ENCODE measurements at places on chromosomes 5 and 9.

GRCh38 chr9:2745560-2746380, 28.5 kb downstream of the KCNV2 start:
- no peak overlapping the region for H3K27ac ChIP-seq
- no peak for DNase-seq
- H3K27me3 ChIP-seq: no peaks in the 10 kb centered on the region
- no peak overlapping the region for H3K4me3 ChIP-seq
- no peaks in the 10 kb centered on the region for H3K36me3 ChIP-seq

DNA sequence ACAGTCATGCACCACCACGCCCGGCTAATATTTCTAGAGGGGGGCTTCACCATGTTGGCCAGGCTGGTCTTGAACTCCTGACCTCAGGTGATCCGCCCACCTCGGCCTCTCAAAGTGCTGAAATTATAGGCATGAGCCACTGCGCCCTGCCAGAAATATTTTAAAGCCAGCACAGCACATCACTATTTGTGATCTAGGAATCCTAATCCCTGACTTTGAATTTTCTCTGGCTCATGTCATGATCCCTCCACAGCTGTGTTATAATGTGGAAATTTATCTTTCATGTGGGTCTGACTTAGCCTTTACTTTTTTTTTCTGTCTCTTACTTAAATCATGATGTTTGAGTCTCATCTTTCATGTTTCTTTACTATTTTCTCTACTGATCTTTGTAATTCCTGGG, 18.7 kb upstream of the ITGA1 start:
- H3K27me3 ChIP-seq: no peaks in the 10 kb centered on the region
- H3K4me3 ChIP-seq: no peak overlapping the region
- H3K27ac ChIP-seq: no peak overlapping the region
- H3K36me3 ChIP-seq: no peaks in the 10 kb centered on the region
- H3K4me1 ChIP-seq: no peaks in the 10 kb centered on the region
- no peak for DNase-seq

GRCh38 chr9:100600521-100601079, 22.7 kb downstream of the CAVIN4 start:
- H3K36me3 ChIP-seq: no peaks in the 10 kb centered on the region
- H3K27me3 ChIP-seq: no peaks in the 10 kb centered on the region
- DNase-seq: no peak
- no peak overlapping the region for H3K4me3 ChIP-seq
- no peak overlapping the region for H3K27ac ChIP-seq

DNA sequence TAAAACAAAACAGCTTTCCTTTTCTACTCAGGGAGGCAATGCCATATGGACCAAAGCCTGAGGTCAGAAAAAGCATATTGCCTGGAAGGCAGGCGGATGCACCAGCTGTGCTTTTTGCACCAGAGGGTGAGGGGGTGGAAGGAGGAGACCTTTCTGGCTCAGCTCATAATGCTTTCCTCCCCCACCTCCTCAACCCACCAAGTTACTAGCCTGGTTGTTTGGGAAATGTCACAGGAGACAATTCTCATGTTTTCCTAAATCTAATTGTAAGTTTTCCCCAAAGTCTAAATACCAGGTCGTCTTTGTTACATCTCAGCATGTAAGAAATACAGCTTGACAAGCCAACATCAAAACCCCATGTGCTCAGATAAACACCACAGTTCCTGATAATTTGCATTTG, 72.6 kb upstream of the DMRTA1 start:
- no peak overlapping the region for H3K4me3 ChIP-seq
- no peaks in the 10 kb centered on the region for H3K36me3 ChIP-seq
- no peaks in the 10 kb centered on the region for H3K27me3 ChIP-seq
- H3K4me1 ChIP-seq: peaks cover 2% of the 10 kb centered on the region

- no peak overlapping the region for H3K27ac ChIP-seq
- no peaks in the 10 kb centered on the region for H3K36me3 ChIP-seq
- DNase-seq: peak; percentile 11
- H3K27me3 ChIP-seq: no peaks in the 10 kb centered on the region
- no peaks in the 10 kb centered on the region for H3K4me1 ChIP-seq
- no peak overlapping the region for H3K4me3 ChIP-seq
Observed at GRCh38 chr5:168609806-168610482, 30.8 kb upstream of the PANK3 start.

DNA sequence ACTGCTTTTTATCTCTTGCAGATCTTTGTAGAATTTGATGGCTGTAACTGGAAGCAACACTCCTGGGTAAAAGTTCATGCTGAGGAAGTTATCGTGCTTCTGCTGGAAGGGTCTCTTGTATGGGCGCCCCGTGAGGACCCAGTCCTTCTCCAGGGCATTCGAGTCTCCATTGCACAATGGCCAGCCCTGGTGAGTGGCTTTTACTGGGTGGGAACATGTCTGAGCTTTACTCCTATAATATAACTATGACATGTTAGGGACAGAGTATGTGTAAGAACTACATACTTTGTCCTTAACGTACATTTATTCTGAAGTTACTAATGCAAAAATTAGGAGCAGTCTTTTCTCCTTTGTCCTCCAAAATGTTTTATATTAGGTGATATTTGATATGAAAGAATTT, 20.2 kb downstream of the KDM3B start:
- no peak overlapping the region for H3K4me3 ChIP-seq
- no peak for DNase-seq
- no peaks in the 10 kb centered on the region for H3K27me3 ChIP-seq
- no peaks in the 10 kb centered on the region for H3K4me1 ChIP-seq
- no peak overlapping the region for H3K27ac ChIP-seq

DNA sequence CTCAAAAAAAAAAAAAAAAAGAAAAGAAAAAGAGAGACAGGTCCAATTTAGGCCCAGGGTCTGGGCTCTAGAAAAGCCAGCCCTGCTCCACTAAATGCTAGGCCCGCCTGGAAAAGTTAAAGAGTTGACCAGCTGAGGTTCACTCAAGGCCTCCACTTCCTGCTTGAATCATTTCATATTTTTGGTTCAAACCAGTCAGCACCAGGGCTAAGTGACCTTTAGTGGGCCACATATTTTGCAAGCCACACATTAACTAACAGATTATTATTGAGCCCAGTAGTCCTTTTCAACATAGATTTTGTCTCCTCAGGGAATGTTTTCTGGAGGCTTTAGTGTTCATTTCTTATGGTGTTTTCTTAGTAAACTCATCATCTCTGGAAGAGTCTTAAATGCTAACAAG, 156.6 kb downstream of the TLR4 start:
- no peaks in the 10 kb centered on the region for H3K4me1 ChIP-seq
- no peak overlapping the region for H3K4me3 ChIP-seq
- DNase-seq: no peak
- H3K27me3 ChIP-seq: peaks cover under 1% of the 10 kb centered on the region

GRCh38 chr9:107276966-107277710, 5.9 kb upstream of the RAD23B start:
- H3K36me3 ChIP-seq: no peaks in the 10 kb centered on the region
- no peaks in the 10 kb centered on the region for H3K27me3 ChIP-seq
- DNase-seq: no peak
- no peak overlapping the region for H3K4me3 ChIP-seq
- peaks cover 4% of the 10 kb centered on the region for H3K4me1 ChIP-seq

DNA sequence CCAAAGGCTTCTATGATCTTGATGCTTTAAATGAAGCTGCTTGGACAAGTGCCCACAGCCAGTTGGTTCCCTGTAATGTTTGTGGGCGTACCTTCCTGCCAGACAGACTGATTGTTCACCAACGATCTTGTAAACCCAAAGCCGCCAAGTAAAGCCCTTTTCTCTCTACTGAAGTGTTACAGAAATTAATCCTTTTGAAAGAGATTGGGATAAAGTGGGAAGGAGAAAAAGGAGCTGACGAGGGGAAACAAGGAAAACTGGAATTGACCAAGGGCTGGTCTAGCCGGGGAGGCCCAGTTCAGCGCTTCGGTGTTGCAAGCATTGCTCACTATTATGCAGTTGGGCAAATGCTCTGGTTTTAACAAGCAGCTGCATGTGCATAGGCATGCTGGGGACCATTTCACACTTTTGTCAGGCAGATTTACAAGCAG, 53.2 kb downstream of the ZNF474 start:
- no peak overlapping the region for H3K4me3 ChIP-seq
- peak; percentile 62 for DNase-seq
- H3K4me1 ChIP-seq: peaks cover 4% of the 10 kb centered on the region
- no peaks in the 10 kb centered on the region for H3K36me3 ChIP-seq
- no peaks in the 10 kb centered on the region for H3K27me3 ChIP-seq

- H3K4me3 ChIP-seq: no peak overlapping the region
- H3K27me3 ChIP-seq: no peaks in the 10 kb centered on the region
- H3K4me1 ChIP-seq: no peaks in the 10 kb centered on the region
- no peak for DNase-seq
Observed at GRCh38 chr5:124892185-124892848, 145.9 kb upstream of the ZNF608 start.

DNA sequence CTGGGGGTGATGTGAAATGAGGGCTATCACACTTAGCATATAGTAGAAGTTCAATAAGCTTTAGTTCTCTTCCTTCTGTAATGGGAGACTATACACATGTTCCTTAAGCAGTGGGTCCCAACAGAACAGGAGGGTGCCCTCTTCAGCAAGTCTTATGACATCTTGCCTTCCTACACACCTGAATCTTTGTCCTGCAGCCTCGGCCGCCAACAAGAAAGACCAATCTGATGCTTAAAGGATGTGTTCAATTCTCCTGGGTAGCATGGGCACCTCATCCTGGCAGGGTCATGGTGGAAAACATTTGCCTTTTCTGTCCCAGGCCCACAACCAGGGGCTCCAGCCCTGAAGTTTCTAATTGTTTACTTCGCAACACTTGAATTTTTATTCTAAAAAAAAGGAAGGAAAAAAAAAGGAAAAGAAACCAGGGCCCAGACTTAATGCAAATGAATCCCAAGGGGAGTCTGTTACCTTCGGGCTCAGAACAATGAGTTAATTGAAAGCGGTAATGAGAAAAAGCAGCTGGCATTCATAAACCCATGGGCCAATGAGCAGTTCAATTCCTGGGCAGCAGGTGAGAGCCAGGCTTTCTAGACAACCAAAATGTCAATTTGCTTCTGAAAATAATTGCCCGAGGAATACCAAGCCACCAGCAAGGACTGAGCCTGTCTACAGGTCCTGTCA, 26.2 kb upstream of the SMAD5 start:
- H3K4me1 ChIP-seq: peaks cover 2% of the 10 kb centered on the region
- no peaks in the 10 kb centered on the region for H3K27me3 ChIP-seq

DNA sequence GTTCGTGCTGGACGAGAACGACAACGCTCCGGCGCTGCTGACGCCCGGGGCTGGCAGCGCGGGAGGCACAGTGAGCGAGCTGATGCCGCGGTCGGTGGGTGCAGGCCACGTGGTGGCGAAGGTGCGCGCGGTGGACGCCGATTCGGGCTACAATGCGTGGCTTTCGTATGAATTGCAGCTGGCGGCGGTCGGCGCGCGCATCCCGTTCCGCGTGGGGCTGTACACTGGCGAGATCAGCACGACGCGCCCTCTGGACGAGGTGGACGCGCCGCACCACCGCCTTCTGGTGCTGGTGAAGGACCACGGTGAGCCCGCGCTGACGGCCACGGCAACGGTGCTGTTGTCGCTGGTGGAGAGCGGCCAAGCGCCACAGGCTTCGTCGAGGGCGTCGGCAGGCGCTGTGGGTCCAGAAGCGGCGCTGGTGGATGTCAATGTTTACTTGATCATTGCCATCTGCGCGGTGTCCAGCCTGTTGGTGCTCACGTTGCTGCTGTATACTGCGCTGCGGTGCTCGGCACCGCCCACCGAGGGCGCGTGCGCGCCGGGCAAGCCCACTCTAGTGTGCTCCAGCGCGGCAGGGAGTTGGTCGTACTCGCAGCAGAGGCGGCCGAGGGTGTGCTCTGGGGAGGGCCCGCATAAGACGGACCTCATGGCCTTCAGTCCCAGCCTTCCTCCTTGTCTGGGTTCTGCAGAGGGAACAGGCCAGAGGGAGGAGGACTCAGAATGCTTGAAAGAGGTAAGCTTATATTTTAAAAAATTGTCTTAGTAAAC, 2.2 kb downstream of the PCDHA13 start:
- no peak for DNase-seq
- no peaks in the 10 kb centered on the region for H3K36me3 ChIP-seq
- no peaks in the 10 kb centered on the region for H3K4me1 ChIP-seq

DNA sequence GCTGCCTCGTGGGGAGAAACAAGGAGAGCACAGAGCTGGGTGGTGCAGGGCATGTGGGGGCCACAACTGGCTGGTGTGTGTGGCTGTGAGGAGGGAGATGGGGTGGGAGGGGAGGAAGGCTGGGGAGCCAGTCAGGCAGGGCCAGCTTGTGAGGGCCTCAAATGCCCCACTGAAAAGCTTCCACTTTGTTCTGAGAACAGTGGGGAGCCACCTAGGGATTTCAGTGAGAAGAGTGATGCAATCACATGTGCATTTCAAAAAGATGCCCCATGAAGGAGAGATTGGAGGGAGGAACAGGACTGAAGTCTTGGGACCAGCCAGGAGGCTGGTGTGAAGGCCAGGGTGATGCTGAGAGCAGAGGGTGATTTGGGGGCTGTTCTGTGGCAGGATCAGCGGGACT, 1.3 kb downstream of the OR13J1 start:
- no peak overlapping the region for H3K27ac ChIP-seq
- no peak for DNase-seq
- no peaks in the 10 kb centered on the region for H3K36me3 ChIP-seq
- H3K4me3 ChIP-seq: no peak overlapping the region
- H3K4me1 ChIP-seq: peaks cover 2% of the 10 kb centered on the region
- H3K27me3 ChIP-seq: peaks cover 4% of the 10 kb centered on the region

GRCh38 chr5:1035421-1036405, 27.1 kb downstream of the NKD2 start:
- no peak overlapping the region for H3K4me3 ChIP-seq
- no peaks in the 10 kb centered on the region for H3K36me3 ChIP-seq
- H3K27ac ChIP-seq: no peak overlapping the region
- H3K27me3 ChIP-seq: peaks cover 16% of the 10 kb centered on the region
- DNase-seq: no peak

DNA sequence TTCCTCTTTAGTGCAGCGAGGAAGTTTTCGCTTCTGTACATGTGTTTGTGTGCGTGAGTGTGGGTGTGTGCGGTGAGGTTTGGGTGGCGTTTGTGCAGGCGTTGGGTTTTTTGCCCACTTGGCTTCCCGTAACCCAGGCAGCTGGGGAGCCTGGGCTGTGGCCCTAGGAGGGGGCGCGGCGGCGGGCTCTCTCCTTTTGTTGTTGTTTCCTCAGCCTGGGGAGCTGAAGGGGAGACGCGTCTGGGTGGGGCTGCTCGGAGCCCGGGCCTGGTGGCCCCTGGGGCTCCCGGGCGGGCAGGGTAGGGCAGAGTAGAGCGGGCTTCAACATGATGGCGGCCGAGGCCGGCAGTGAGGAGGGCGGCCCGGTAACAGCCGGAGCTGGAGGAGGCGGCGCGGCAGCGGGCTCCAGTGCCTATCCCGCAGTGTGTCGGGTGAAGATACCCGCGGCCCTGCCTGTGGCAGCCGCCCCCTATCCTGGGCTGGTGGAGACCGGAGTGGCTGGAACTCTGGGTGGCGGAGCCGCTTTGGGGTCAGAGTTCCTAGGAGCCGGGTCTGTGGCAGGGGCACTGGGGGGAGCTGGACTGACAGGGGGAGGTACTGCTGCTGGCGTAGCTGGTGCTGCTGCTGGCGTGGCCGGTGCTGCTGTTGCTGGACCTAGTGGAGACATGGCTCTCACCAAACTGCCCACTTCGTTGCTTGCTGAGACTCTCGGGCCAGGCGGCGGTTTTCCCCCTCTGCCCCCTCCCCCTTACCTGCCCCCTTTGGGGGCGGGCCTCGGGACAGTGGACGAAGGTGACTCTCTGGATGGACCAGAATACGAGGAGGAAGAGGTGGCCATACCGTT, 665 bp downstream of the RASA1 start:
- peaks cover 11% of the 10 kb centered on the region for H3K36me3 ChIP-seq
- H3K27ac ChIP-seq: peak overlapping the region; percentile 95
- H3K4me1 ChIP-seq: peaks cover 4% of the 10 kb centered on the region
- peak; percentile 82 for DNase-seq
- no peaks in the 10 kb centered on the region for H3K27me3 ChIP-seq
- H3K4me3 ChIP-seq: peak overlapping the region; percentile 99

Data from mesenchymal stem cell (in vitro differentiated cells and primary cell).